ENCODE measurements at places on chromosomes 16 and 17.

- no peak for DNase-seq
Observed at GRCh38 chr17:17701658-17702057, 20.4 kb downstream of the RAI1 start.

DNA sequence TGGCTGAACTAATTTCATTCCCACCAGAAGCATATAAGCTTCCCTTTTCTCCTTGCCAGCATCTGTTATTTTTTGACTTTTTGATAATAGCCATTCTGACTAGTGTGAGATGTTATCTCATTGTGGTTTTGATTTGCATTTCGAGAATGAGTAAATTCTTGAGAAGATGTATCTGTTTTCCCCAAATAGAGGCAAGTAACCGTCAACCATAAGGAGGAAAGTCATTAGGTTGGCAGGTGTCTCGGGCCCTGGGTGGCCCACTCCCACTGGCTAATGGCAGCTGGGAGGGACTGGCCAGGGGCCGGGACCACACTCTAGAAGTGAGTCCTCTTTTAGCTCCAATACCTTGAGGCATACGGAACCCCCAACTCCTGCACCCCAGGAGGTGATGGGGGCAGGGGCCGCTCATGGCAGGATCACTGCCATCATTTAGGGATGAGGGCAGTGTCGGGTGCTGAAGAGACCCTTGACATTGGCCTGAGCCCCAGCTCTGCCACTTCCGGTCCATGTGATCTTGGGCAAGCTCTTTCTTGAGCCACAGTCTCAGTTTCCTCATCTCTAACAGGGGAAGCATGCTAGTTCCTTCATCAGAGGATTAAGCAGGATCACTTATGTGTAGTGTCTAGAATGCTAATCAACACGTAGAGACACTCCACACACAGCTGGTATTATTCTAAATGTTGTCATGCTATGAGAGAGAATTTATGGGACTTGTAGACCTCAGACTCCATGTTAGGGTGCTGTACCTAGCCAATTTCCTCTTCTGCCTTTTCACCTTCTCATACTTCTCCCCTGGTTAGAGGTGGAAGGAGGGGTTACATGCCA is 44.3 kb downstream of the RGS9 start:
- DNase-seq: no peak

DNA sequence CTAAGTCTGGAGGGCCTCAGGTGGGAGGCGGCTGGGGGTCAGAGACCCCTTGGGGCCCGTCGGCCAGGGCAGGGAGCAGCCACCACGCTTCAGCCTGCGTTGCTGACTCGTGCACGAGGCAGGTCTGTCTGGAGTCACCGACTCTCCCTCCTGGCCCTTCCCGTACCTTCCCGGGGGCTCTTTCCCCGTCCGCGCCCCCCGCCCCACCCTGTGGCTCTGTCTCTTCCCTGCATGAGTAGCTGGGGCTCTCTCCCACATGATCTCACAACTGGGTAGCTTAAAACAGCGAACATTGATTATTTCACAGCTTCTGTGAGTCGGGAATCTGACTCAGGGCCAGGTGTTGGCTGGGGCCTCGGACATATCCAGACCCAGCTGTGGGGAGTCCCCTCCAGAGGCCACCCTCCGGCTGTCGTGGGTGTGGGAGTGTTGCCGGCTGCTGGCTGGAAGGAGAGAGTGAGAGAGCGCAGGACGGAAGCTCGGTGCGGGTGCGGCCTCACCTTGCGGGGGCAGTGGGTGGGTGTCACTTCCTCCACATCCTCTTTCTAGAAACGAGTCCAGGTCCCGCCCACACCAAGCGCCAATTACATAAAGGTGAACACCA is 17.3 kb downstream of the BAHCC1 start:
- DNase-seq: no peak

- no peak for DNase-seq
Observed at GRCh38 chr17:41535764-41536481, 7.8 kb upstream of the KRT19 start.

DNA sequence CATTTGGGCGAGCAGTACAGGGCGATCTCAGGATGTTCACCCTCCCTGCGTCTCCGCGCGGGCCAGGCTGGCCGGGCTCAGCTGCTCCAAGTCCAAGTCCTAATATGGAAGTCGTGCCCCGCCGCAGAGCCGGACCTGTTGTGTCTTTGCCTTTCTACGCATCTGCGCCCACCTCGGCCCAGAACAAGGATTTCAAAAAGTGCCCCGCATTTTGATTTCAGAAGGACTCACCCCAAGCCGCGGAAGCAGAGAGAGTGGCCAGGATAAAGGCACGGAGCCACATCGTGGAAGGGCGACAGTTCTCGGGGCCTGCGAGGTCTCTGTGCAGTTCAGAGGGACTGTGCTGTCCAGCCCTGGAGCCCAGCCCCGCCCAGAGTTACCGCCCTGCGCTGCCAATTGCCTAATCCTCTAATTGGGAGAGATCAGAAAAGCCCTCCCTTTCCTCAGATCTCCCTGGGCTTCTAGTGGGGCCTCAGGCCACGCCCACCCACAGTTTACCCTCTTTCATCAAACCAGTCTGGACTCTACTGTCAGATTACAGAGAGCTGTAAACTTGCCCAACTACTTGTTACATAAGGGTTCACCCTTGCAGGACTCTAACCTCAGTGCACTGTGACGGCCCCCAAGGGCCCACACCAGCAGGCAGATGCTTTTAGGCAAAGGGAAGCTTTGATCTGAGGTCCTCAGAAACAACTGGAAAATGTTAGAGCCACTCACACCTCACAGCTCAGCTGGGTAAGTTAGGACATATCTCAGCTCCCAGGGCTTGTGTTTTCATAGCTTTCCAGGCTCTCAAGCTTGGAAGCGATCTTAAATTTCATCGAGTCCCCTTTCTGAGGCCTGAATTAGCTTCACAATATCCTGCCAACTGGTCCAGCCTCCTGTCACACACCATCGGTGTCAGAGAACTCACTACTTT is at the start of gene CES1:
CES1 (minus strand) TSS at position 324 of the 919 bp plus-strand sequence; CDS start at position 283, 41 bp downstream.
- DNase-seq: no peak

Measured in ACHN (cell line).